Right ventricle myocardium inferior (tissue), 1 donor: ENCODE measurements at places on chromosomes 16 and 17.
A peak's percentile ranks its signal among the peaks of the same experiment; 100 is the strongest.

DNA sequence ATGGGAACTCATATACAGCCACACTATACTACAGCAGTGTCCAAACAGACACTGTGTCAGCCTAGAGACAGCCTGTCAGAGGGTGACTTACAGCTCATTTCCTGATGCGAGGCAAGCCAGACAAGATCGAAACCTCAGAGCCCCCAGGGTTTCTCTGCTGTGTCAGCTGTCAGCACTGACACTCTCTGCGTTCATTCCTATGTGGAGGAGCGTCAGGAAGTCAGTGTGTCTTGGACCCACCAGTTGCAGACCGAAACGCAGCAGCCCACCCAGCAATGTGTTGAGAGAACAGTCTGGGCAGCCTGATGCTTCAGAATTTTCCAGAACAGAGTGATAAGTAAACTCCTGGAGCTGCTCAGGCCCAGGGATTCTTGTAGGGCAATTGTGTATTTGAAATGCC lies 20.6 kb upstream of the MAPT start:
- DNase-seq, result no peak

DNA sequence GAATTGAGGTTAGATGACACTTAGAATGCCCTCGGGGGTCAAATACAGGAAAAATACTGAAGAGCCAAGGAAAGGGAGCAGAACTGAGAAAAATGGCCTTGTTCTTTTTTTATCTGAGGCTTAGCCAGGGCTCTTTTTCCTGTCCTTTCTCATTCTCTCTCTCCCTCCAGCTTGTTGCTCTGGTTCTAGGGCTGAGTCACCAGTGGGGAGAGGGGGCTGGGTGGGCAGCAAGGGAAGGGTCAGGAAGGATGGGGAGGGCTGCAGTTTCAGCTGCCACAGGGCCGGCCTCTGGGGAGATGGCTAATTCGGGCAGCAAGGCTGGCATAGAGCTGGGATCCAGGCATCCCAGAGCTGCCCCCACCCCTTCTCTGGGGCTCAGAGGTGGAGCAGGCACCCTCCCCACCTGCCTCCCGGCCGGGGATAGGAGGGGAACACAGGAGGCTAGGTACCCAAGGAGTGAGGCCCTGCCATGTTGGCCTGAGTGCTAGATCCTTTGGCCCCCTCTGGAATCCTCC lies 3.9 kb downstream of the ITGA3 start:
- peak; percentile 60 for DNase-seq

DNA sequence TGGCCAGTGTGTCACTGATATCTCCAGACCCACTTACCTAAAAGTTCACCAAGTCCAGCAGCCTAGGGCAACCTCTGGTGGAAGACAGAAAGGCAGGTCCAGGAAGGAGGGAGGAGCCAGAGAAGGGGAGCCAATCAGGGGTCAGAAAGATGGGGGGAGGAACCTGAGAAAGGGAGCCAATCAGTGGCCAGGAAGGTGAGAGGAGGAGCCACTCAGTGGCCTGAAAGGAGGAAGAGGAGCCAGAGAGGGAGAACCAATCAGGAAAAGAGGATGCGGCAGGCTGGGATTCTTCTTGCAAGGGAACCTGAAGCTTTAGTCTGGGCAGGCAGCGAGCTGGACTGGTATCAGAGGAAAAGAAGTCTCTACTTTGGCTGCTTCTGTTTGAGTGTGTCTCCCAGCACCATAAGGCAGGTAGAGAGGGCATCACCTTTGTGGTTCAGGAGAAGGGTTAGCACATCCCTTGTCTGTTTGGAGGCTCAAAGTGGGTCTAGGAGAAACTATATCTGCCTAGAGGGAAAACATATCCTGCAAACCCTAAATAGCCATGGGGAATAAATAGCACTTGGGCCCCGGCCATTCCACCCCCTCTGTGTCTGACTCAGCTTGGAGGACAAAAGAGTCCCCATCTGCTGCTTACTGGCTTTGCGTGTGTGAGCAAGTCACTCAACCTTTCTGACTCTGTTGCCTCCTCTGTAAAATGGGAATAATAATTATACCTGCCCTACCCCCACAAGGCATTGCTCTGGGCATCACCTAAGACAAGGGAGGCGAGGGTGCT lies 43.4 kb upstream of the CRHR1 start:
- DNase-seq, result no peak

GRCh38 chr16:77721752-77722308 lies 484 bp upstream of the NUDT7 start:
- no peak for DNase-seq
